Activated T-helper 2 cell treated with anti-CD3 and anti-CD28 coated beads, Interferon-gamma antibody, Interleukin-2, Interleukin-4, amounts not matched to agents 10 μg/mL and 5 μg/mL and 100 μg/mL, durations not matched to agents 14 hours and 24 hours and 36 hours (primary cell): ENCODE measurements at places on chromosomes 6 and 20. TPM values are rescaled to one million over a fixed set of nuclear protein-coding genes. Genes with fewer than 3 reads are reported as not detected.

- no peaks in the 10 kb centered on the region for H3K36me3 ChIP-seq
- H3K27me3 ChIP-seq = peaks cover 24% of the 10 kb centered on the region
- DNase-seq = no peak
- peaks cover 22% of the 10 kb centered on the region for H3K4me1 ChIP-seq
- no peak overlapping the region for H3K27ac ChIP-seq
These were observed 94.1 kb downstream of the TMEM242 start for GRCh38 chr6:157229132-157229618.

DNA sequence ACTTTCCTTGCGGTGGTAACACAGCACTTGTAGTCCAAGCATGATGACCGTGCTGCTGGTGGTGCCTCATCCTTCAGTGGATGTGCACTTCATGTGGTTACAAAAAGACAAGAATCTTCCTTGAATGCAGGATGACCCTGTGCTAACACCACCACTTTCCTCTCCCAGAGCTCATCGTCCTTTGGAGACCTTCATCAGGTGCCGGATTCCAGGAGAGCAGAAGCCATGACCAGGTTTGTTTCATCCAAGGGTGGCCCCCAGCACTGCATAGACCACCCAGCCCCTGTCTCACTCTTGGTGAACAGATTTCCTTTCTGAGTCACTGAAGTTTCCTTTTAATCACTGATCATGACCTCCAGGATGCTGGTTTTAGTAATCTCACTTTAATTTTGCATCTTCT lies 101.2 kb upstream of the SYNDIG1 start:
- H3K4me3 ChIP-seq = no peak overlapping the region
- DNase-seq = no peak
- H3K36me3 ChIP-seq = no peaks in the 10 kb centered on the region
- H3K27me3 ChIP-seq = no peaks in the 10 kb centered on the region

GRCh38 chr6:5763871-5764270 lies 242.9 kb downstream of the NRN1 start:
- H3K36me3 ChIP-seq = peaks cover 2% of the 10 kb centered on the region
- no peak overlapping the region for H3K27ac ChIP-seq
- no peak overlapping the region for H3K4me3 ChIP-seq
- H3K4me1 ChIP-seq = peaks cover 2% of the 10 kb centered on the region

- H3K36me3 ChIP-seq = no peaks in the 10 kb centered on the region
- H3K27me3 ChIP-seq = no peaks in the 10 kb centered on the region
- H3K4me1 ChIP-seq = no peaks in the 10 kb centered on the region
- no peak for DNase-seq
These were observed 104.6 kb downstream of the DTD1 start for GRCh38 chr20:18692447-18692846.

GRCh38 chr6:28682542-28682941 lies 156.9 kb downstream of the GPX5 start:
- H3K36me3 ChIP-seq = no peaks in the 10 kb centered on the region
- peaks cover 67% of the 10 kb centered on the region for H3K27me3 ChIP-seq
- no peak overlapping the region for H3K27ac ChIP-seq

- DNase-seq = no peak
- no peak overlapping the region for H3K27ac ChIP-seq
- H3K27me3 ChIP-seq = no peaks in the 10 kb centered on the region
- H3K4me1 ChIP-seq = no peaks in the 10 kb centered on the region
- H3K4me3 ChIP-seq = no peak overlapping the region
These were observed 1053.4 kb upstream of the CITED2 start for GRCh38 chr6:140427842-140428241.

DNA sequence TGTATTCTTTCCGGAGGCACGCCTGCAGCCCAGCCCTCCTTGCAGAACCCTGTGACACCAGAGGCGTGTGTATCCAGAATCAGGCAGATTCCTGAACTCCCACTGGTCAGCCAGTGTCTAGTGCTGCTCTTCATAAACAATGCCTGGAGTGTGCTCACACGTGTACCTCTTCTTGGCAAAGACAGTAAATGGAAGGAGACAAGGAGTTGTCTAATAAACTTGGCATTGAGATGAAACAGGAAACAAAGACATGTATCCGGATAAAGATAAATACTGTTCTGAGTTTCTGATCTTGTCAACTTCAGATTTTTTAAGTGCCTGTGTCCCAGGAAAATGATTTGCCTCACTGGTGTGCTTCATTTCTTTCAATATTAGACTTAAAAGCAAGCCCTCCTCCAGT lies 1.7 kb downstream of the RPS6KA2 start:
- H3K27ac ChIP-seq = no peak overlapping the region
- H3K27me3 ChIP-seq = peaks cover 53% of the 10 kb centered on the region
- H3K4me1 ChIP-seq = peaks cover 23% of the 10 kb centered on the region

Gene CD83
- total RNA-seq = 145 and 150 TPM in 2 replicates
